Stimulated activated CD4-positive, alpha-beta T cell treated with anti-CD3 and anti-CD28 coated beads, Interleukin-1b, Interleukin-23, amount 100 ng/mL, for 1 hour (primary cell): ENCODE measurements at places on chromosomes 4 and X.

- DNase-seq, result no peak
These were observed 253.6 kb upstream of the DIPK2B start for GRCh38 chrX:45454290-45454689.

DNA sequence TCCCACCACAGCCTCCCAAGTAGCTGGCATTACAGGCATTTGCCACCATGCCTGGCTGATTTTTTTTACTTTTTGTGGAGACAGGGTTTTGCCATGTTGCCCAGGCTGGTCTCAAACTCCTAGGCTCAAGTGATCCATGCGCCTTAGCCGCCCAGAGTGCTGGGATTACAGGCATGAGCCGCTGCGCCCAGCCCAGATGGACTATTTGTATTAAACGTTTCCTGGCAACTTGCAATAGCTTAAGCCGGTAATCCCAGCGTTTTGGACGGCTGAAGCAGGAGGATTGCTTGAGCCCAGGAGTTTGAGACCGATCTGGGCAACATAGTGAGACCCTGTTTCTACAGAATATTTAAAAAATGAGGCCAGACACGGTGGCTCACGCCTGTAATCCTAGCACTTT, 18.4 kb downstream of the UBE2K start:
- no peak for DNase-seq

GRCh38 chr4:136784326-136784725, 748.0 kb downstream of the PCDH18 start:
- DNase-seq, result no peak

DNA sequence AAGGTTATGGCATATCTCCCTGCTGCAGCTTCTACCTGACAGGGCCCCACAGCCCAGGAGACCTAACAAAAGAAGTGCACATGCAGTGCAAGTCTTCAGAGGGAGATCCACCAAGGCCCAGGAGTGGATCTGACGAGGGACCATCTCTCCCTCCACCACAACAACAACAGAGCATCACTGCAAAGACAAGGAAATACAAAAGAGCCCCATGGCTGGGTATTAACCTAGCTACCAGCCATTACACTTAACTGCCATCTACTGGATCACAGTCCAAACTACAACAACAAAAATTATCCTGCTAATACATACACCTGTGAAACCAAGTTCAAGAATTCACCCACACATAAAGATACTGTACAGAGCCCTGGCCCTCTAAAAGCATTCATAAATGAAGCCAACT, 280.2 kb upstream of the SLC7A11 start:
- DNase-seq, result no peak

- no peak for DNase-seq
These were observed 449.3 kb downstream of the RPA4 start for GRCh38 chrX:97332963-97333362.

GRCh38 chr4:86521373-86521969, 72.6 kb upstream of the PTPN13 start:
- no peak for DNase-seq

DNA sequence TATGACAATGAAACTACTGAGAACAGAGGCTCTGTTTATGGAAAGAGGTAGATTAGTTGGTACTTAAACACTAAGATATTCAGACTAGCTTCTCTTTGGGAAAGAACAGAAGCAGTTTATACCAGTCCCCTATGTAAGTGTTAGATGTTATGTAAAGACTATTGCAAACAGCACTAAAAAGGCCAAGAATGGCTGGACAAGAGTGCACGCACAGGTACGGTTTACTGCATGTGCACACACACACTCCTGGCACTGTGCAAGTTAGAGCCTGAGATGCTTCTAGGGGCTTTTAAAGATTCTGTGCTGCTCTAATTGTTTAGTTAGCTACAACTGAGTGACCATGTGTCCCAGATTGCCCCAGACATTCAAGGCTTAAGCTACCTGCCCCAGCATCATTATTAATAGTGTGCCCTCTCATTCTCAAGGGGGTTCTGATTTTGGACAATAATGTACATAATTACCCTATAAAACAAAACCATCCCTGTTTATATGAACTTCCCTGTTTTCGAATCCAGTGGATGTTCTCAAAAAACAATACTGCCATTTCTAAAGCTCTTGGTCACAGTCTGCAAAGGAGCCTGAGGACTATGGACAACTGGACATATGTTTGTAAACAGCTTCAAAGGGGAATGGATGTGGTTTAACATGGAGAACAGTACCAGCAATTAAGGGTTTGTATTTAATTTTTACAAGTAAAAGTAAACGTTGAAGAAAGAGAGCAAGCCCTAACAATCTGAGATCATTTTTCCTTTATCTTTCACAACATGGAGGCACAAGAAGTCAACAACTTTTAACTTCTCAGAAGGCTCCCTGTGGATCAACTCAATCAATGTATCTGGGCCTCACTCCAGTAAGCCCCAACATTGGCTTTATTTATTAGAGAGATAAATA, 2.0 kb downstream of the SETD7 start:
- DNase-seq, result no peak

- no peak for DNase-seq
These were observed 60.3 kb upstream of the HSD17B10 start for GRCh38 chrX:53494436-53494835.

DNA sequence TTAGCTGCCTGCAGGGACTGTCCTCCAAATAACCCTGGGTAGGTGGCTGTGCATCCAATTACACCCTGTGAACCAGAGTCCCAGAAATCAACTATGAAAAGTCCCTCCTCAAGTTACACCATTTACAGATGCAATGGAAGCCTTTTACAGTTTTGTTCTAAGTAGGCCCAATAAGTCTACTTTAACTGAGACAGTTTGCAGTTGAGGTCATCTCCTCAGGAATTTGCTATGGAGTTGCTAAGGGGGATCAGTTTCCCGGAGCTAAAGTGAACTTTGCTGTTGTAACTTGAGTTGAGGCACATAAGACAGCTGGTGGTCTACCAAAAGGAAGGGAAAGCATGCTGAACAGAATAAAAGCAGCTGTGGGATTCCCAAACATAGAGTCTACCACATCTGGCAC, 121.6 kb upstream of the STK26 start:
- no peak for DNase-seq

- DNase-seq, result no peak
These were observed 14.1 kb downstream of the MAGEC1 start for GRCh38 chrX:141917801-141918200.

- no peak for DNase-seq
These were observed 1131.5 kb downstream of the PCDH18 start for GRCh38 chr4:136400829-136401228.

DNA sequence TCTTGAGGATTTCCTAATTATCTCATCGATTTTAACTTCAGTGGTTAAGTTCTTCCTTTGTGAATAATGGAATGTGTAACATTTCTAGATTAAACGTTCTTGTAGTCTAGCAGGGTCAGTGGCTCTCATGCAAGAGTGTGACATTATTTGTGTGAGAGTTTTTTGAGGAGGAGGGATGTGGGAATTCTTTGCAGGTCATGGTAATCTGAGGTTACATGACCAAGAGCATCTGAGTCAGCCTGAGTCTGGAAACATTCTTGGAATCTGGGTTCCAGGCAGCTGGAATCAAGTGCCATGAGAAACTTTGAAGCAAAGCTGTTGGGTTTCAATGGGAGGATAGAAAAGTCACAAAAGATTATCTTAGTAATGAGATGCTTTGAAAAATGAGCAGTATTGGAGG, 49.5 kb downstream of the GK start:
- DNase-seq, result no peak

GRCh38 chr4:149223659-149224058, 592.0 kb downstream of the IQCM start:
- no peak for DNase-seq

GRCh38 chrX:10360116-10360515, 203.3 kb downstream of the CLCN4 start:
- DNase-seq, result no peak

DNA sequence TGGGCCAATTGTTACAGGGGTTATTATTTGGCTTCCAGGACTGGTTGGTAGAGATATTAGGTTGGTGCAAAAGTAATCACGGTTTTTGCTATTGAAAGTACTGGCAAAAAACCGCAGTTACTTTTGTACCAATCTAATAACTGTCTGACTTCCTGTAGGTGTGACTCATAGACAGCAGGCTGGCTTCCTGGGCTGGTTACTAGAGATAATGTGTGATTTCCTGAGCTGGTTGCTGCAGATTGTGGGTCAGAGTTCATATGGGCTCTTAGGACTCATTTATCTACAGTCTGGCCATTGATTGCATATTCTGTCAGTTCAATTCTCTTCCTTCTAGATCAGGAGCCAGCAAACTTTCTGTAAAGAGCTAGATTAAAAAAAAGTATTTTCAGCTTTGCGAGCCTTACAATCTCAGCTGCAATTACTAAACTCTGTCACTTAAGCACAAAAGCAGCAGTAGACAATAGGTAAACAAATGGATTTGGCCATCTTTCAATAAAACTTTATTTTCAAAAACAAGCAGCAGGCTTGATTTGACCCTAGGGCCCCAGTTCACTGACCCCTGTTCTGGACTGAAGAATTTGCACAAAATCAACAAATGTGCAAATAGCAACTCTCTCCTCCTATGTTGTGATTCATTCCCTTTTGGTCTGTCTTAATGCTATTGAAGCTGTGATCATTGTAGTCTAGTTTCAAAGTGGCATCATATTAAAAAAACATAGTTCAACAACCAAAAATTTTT, 50.8 kb upstream of the BOD1L1 start:
- no peak for DNase-seq

GRCh38 chrX:87236830-87237440, 280.7 kb upstream of the KLHL4 start:
- DNase-seq, result no peak

DNA sequence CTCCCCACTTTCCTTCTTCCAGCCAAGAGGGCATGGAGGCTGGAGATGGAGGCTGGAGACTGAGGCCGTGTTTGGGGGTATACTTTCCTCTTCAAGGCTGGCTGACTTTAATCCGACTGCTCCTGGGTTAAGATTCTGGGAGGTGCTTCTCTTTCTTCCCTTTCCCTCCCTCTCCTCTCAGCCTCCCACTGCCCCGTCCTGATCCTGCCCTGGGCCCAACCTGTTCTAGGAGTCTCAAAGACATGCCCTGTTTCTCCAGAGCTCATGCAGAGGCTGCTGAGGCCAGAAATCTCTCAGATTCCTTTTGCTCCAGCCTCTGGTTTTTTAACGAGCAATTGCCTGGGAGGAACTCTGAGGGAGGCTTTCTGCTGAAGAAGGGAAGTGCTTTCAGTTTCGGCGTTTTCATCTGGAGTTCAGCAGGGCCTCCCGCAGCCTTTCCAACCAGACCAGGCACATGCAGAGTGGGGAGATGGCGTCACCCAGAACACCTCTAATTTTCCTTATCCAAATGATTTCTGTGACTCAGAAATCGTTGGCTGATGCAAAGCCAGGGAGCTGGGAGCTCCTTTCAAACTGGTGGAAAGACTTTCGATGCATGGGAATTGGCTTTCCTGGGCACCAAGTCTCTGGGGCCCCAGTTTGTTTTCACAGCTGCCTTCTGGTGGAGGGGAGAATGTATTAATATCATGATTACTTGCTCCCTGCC, 34.5 kb upstream of the FAM9C start:
- no peak for DNase-seq

- DNase-seq, result no peak
These were observed 53.5 kb upstream of the VEGFD start for GRCh38 chrX:15437724-15438123.

GRCh38 chr4:26837993-26838842, 22.4 kb upstream of the STIM2 start:
- DNase-seq, result no peak

GRCh38 chrX:118373538-118373937, 27.6 kb downstream of the WDR44 start:
- DNase-seq, result no peak

- DNase-seq, result no peak
These were observed 2138.8 kb downstream of the PCDH7 start for GRCh38 chr4:32858971-32859370.

- no peak for DNase-seq
These were observed 2.8 kb downstream of the FGFBP1 start for GRCh38 chr4:15935504-15936402.

DNA sequence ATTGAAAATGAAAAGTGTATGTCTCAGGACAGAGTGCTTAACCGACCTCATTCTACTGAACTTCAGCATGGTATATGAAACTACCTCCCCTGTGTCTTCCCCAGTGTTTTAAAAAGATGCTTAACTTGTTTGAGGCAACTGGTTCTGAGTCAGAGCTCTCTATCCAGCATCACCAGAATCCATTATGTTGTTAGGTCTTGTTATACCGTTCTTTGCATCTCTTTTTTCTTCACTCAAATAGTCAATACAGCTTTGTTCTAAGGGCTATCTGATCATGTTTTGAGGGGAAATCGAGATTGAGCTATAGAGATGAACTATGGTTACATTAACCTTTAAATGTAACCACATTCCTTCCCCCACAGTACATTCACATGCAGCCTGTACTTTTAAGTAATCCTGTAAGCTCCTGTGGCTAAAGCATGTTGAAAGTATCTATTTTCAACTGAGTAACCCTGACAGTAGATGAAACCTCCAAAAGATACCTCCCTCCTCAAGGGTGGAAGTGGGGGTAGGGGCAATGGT, 514.4 kb downstream of the RPA4 start:
- no peak for DNase-seq

DNA sequence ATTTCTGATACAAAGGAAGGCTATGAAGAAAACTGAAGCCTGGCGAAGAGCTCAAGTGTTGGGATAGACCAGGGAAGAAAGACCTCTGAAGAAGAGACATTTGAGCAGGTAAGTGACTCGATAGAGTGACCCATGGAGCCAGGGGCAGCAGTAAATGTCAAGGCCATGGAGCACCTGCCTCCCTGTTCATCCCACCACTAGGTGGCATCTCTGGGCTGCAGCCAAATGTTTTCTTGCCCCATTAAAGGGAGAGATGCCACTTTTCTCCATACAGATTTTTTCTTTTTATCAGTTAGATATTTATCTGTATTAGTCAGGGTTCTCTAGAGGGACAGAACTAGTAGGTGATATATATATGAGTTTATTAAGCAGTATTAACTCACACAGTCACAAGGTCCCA, 4.9 kb upstream of the ZNF81 start:
- DNase-seq, result no peak
